Foreskin keratinocyte (primary cell): ENCODE measurements at places on chromosomes 6 and 20. TPM values are rescaled to one million over a fixed set of nuclear protein-coding genes. Genes with fewer than 3 reads are reported as not detected.

The KCNK17 gene
- polyA plus RNA-seq, result not detected in 2 replicates

The RNF144B gene
- polyA plus RNA-seq, result 5.7 and 6.7 TPM in 2 replicates

The RBPJL gene
- not detected in 2 replicates for polyA plus RNA-seq

The PLAGL1 gene
- polyA plus RNA-seq, result 5.0 TPM in 2 replicates

The SCGN gene
- not detected in 2 replicates for polyA plus RNA-seq

The CRISP3 gene
- not detected in 2 replicates for polyA plus RNA-seq

The GHRH gene
- polyA plus RNA-seq, result not detected in 2 replicates
